ENCODE measurements at places on chromosomes 1 and 21. TPM values are rescaled to one million over a fixed set of nuclear protein-coding genes. Genes with fewer than 3 reads are reported as not detected.

DNA sequence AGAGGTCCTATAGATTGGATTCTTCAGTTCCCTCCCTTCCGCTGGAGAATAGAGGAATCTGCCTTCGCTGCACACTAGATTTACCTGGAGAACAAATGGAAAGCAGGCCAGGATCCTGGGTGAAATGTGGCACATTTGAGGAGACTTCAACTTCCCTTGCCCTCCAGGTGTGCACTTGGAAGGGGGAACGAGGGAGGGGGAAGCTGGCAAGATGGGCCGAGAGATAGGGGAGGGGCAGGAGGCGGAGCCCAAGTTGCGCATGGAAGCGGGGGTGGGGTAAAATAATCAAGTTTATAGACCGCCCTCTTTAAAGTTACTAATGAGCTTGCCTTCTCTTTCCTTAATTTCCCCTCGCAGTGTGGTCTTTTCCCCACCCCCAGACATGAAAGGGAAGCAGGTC is 155.7 kb upstream of the CAMK1G start:
- no peaks in the 10 kb centered on the region for H3K27me3 ChIP-seq
- no peak for DNase-seq
- H3K36me3 ChIP-seq = no peaks in the 10 kb centered on the region
- no peak overlapping the region for H3K27ac ChIP-seq

DNA sequence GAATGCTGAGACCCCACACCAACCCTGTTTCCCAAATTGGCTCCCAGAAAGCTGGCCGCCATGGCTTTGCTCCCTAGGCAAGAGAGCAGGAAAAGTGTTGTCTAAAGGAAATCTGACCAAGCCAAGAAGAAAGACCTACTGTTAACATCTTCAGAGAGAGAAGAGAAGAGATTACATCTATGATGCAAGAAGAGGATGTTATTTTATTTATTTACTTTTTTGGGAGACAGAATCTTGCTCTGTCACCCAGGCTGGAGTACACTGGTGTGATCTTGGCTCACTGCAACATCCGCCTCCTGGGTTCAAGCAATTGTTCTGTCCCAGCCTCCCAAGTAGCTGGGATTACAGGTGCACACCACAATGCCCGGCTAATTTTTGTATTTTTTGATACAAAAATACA is 21.7 kb downstream of the HMGN2 start:
- H3K4me1 ChIP-seq = no peaks in the 10 kb centered on the region
- no peak for DNase-seq

- no peaks in the 10 kb centered on the region for H3K36me3 ChIP-seq
- no peak overlapping the region for H3K4me3 ChIP-seq
- no peaks in the 10 kb centered on the region for H3K27me3 ChIP-seq
- DNase-seq = no peak
Measured at GRCh38 chr1:228474507-228474906, 12.7 kb upstream of the RNF187 start.

DNA sequence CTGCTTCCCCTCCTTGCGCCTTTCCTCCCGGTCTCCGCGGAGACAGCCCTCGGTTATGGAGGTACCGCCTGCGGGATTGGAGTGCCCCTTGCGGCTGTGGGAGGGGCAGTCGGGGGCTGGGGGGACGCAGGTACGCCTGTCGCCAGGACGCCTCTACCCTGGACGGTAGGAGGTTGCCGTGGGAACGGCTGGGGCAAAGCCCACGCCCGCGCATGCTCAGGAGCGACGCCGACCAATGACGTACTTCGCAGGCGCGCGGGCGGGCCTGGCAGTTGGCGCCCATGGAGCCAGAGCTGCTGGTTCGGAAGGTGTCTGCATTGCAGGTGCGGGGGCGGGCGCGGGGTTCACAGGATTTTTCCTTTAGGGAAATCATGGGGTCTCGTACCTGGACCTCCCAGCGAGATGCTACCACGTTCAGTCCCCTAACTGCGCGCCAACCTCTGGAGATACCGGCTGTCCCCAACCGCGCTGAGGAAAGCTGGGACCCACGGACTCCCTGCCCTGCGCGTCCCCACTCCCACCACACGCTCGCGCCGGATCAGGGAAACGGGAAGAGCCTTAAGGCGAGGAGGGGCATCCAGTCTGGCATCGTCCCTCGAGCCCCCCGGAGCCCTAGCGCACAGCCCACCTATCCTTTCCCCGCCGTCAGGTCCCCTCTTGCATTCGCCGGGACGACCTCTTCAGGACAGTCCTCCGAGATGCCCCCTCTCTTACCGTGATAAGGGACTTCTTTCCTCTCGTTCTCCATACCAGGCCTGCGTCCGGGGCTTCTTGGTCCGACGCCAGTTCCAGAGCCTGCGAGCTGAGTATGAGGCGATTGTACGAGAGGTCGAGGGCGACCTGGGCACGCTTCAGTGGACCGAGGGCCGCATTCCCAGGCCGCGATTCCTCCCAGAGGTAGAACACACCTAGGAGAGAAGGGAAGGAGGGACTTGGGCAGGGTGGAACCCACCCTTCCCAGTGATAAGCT is at the start of gene IQCC:
Gene IQCC, plus strand, starts transcription at position 271 of the 970 bp plus-strand sequence. Its CDS starts 11 bp downstream, at position 282.
- no peaks in the 10 kb centered on the region for H3K36me3 ChIP-seq
- peak within 1 kb of the TSS; percentile 60 for H3K27ac ChIP-seq
- DNase-seq = peak; percentile 87
- H3K4me1 ChIP-seq = peaks cover 37% of the 10 kb centered on the region
- H3K27me3 ChIP-seq = no peaks in the 10 kb centered on the region

GRCh38 chr1:40697436-40697835 is 5.9 kb downstream of the NFYC start:
- DNase-seq = no peak
- peak overlapping the region; percentile 64 for H3K4me3 ChIP-seq
- peaks cover 76% of the 10 kb centered on the region for H3K4me1 ChIP-seq
- no peaks in the 10 kb centered on the region for H3K27me3 ChIP-seq

GRCh38 chr1:233166896-233167295 is 128.6 kb downstream of the PCNX2 start:
- no peak overlapping the region for H3K4me3 ChIP-seq
- H3K36me3 ChIP-seq = peaks cover 8% of the 10 kb centered on the region

The GBP3 gene
- 16.3 TPM for polyA plus RNA-seq

- H3K4me3 ChIP-seq = no peak overlapping the region
- no peaks in the 10 kb centered on the region for H3K36me3 ChIP-seq
- H3K27ac ChIP-seq = no peak overlapping the region
Measured at GRCh38 chr1:216750031-216750627, 26.9 kb upstream of the ESRRG start.

DNA sequence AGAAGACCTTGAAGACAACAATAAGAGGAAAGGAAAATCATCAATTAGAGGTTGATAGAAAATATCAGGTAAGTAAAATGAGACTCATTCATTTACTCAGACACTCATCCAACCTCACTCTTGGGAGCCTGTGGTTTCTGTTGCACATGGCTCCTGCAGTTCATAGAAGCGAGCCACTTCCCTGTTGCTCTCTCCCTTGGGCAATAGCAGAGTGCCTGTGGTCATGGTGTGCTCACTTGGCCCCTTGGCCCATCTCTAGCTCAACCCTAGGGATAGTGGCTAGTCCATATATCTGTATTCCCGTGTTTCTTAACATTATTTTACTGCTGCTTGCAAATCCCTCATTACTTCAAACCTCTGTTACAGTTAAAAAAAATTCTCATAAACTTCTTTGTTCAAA is 368.6 kb downstream of the PTPRC start:
- H3K4me3 ChIP-seq = no peak overlapping the region
- no peak overlapping the region for H3K27ac ChIP-seq
- H3K27me3 ChIP-seq = no peaks in the 10 kb centered on the region
- H3K4me1 ChIP-seq = peaks cover 10% of the 10 kb centered on the region

The FAM151A gene
- not detected for polyA plus RNA-seq

The JAK1 gene
- polyA plus RNA-seq = 231 TPM

DNA sequence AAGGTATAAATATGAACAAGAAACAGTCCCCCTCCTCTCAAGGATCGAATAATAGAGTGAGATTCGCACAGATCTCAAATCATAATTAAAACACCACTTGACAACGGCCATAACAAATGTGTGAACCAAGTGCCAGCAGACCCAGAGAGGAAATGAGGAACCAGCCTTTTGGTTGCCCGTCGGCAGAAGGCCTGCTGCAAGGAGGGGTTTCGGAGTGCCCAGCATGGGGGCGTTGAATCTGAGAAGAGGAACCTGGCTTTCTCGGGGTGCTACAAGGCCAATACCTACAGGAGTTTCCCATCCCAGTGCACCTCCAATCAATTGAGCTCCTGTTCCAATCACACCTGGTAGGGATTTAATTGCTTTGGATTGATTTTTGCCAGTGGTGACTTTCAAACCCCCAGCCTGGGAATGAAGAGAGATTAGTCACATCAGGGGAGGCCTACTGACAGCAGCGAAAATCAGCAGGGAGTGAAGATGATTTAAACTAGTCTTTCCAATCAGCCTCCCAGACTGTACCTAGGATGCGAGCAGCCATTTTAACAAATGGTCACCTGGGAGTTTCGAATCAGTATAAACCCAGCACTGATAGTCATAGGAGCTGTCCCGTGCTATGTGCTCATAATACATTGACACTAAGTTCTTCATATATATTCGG is 263.8 kb downstream of the KAZN start:
- no peaks in the 10 kb centered on the region for H3K36me3 ChIP-seq
- H3K4me3 ChIP-seq = no peak overlapping the region
- no peak overlapping the region for H3K27ac ChIP-seq
- H3K4me1 ChIP-seq = no peaks in the 10 kb centered on the region
- DNase-seq = no peak

- H3K36me3 ChIP-seq = peaks cover 26% of the 10 kb centered on the region
- peaks cover 19% of the 10 kb centered on the region for H3K4me1 ChIP-seq
- H3K27me3 ChIP-seq = no peaks in the 10 kb centered on the region
- H3K4me3 ChIP-seq = peak overlapping the region; percentile 55
- H3K27ac ChIP-seq = no peak overlapping the region
Measured at GRCh38 chr21:44846224-44846484, 27.3 kb downstream of the PTTG1IP start.

DNA sequence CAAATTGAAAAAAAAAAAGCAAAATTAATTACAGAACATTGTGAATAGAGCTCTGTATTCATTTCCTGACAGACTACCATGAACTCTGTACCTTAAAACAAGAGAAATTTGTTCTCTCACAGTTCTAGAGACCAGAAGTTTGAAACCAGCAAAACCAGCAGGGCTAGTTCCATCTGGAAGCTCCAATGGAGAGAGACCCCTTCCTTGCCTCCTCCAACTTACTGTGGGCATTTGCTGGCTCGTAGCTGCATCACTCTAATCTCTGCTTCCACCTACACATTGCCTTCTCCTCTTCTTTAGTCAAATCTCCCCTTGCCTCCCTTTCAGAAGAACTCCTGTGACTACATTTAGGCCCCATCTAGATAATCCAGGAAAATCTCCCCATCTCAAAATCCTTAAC is 56.5 kb downstream of the SYDE2 start:
- no peaks in the 10 kb centered on the region for H3K4me1 ChIP-seq
- H3K36me3 ChIP-seq = no peaks in the 10 kb centered on the region
- no peak for DNase-seq
- H3K27ac ChIP-seq = no peak overlapping the region
- H3K27me3 ChIP-seq = no peaks in the 10 kb centered on the region
- no peak overlapping the region for H3K4me3 ChIP-seq

- peaks cover 32% of the 10 kb centered on the region for H3K27me3 ChIP-seq
- no peaks in the 10 kb centered on the region for H3K36me3 ChIP-seq
- no peaks in the 10 kb centered on the region for H3K4me1 ChIP-seq
- H3K4me3 ChIP-seq = no peak overlapping the region
- DNase-seq = no peak
Measured at GRCh38 chr1:192474080-192474683, 101.4 kb upstream of the RGS1 start.

DNA sequence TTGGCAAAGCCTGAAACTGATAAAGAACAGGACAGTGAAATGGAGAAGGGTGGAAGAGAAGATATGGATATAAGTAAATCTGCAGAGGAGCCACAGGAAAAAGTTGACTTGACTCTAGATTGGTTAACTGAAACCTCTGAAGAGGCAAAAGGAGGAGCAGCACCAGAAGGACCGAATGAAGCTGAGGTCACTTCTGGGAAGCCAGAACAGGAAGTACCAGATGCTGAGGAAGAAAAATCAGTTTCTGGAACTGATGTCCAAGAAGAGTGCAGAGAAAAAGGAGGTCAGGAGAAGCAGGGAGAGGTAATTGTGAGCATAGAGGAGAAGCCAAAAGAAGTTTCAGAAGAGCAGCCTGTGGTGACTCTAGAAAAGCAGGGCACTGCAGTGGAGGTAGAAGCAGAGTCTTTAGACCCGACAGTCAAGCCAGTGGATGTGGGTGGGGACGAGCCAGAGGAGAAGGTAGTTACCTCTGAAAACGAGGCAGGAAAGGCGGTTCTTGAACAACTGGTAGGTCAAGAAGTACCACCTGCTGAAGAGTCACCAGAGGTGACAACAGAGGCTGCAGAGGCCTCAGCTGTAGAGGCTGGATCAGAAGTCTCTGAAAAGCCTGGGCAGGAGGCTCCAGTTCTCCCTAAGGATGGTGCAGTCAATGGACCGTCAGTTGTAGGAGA is 16.3 kb downstream of the CCDC17 start:
- no peaks in the 10 kb centered on the region for H3K27me3 ChIP-seq
- H3K27ac ChIP-seq = no peak overlapping the region
- no peak for DNase-seq
- no peak overlapping the region for H3K4me3 ChIP-seq

- no peaks in the 10 kb centered on the region for H3K4me1 ChIP-seq
- no peaks in the 10 kb centered on the region for H3K36me3 ChIP-seq
- no peaks in the 10 kb centered on the region for H3K27me3 ChIP-seq
- no peak for DNase-seq
Measured at GRCh38 chr1:79431340-79431739, 424.8 kb upstream of the ADGRL4 start.

The NR1I3 gene
- not detected for polyA plus RNA-seq

DNA sequence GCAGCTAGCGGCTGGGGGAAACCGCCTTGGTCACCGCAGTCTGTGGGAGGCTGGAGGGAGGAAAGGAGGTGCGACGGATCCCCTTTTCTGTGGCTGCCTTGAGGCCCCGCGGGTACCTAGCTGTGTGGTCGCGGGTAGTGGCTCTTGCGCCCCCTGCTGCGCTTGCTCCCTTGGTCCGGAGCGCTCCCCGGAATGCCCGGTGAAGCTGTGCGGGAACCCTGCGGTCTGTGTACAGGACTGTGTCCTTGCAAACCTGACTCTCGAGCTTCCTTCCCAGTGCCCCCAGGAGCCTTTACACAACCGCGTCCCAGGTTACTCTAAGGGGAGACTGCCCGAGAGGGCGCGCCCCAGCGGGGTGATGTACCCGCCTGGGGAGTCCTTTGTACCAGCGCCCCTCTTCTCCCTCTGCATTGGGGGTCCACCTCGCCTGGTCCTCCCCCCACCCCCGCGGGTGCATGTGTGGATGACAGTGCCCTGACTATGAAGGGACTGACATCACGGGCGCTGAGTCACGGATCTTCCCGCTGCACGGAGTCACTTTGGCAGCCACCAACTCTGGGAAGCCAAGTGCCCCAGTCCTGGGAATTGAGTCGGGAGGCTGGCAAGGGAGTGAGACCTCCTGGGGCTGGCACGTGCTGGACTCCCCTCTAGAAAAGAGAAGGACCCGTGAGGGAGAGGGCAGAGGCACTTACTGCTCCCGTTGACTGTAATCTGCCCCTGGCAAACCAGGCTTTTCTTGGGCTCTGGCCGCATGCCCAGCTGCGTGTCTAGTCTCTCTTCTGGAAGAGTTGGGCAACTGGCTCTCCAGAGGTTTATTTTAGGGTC is 816 bp downstream of the IL6R start:
- peak overlapping the region; percentile 93 for H3K4me3 ChIP-seq
- H3K36me3 ChIP-seq = no peaks in the 10 kb centered on the region
- H3K27ac ChIP-seq = peak overlapping the region; percentile 87
- peaks cover 84% of the 10 kb centered on the region for H3K4me1 ChIP-seq
- peak; percentile 53 for DNase-seq
- no peaks in the 10 kb centered on the region for H3K27me3 ChIP-seq

Measured in CD4-positive, CD25-positive, alpha-beta regulatory T cell (primary cell).